ENCODE measurements at places on chromosomes 7 and 10. TPM values are rescaled to one million over a fixed set of nuclear protein-coding genes. Genes with fewer than 3 reads are reported as not detected.

Gene CDNF
- 0.83 TPM for total RNA-seq

Gene ARHGEF5
- under 0.01 TPM for total RNA-seq

Gene TMEM139
- not detected for total RNA-seq

Gene CTNNA3
- 0.83 TPM for total RNA-seq

Gene IL2RA
- total RNA-seq: not detected

Gene DNAJC12
- 2.3 TPM for total RNA-seq

Gene HOXA3
- total RNA-seq: 0.90 TPM

Gene TUBB8
- total RNA-seq: not detected

DNA sequence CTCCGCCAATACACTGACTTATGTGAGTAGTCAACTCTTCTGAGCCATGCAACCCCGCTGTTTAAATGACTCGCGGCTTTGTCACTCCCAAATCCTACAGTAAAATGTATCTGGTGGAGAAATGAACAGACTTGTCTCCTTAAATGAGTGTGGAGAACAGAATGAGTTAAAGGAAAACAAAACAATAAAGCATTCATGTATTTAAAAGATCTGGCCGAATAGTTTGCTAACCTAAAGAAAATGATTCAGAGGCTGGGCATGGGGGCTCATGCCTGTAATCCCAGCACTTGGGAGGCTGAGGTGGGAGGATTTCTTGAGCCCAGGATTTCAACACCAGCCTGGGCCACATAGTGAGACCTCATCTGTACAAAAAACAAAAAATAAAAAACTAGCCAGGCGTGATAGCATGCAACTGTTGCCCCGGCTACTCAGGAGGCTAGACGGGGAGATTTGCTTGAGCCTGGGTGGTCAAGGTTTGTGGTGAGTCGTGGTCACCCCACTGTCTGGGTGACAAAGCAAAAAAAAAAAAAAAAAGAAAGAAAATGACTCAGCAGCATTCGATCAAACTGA is 86.5 kb upstream of the PFKP start:
- peak overlapping the region; percentile 9 for H3K27ac ChIP-seq
- no peaks in the 10 kb centered on the region for H3K27me3 ChIP-seq
- no peaks in the 10 kb centered on the region for H3K36me3 ChIP-seq
- no peak overlapping the region for H3K4me3 ChIP-seq

DNA sequence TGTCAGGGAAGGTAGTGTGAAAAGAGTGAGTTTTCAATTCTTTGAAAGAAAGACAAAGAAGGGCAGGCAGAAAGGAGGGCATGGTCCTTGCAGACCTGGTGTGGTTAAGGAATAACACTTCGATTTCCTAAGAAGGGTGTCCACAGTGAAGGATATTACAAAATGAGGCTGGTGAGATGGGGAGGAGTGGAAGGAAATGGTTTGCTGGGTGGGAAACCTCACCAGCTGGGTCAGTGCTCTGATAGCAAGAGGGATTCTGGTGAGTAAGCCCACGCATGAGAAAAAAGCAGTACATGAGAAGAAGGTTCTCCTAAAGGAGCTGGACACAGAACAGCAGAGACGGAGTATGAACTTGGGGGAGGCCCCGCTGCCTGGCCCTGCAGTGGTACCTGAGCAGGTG is 230.6 kb upstream of the PLXNA4 start:
- no peaks in the 10 kb centered on the region for H3K27me3 ChIP-seq
- no peaks in the 10 kb centered on the region for H3K4me1 ChIP-seq
- no peak overlapping the region for H3K27ac ChIP-seq

DNA sequence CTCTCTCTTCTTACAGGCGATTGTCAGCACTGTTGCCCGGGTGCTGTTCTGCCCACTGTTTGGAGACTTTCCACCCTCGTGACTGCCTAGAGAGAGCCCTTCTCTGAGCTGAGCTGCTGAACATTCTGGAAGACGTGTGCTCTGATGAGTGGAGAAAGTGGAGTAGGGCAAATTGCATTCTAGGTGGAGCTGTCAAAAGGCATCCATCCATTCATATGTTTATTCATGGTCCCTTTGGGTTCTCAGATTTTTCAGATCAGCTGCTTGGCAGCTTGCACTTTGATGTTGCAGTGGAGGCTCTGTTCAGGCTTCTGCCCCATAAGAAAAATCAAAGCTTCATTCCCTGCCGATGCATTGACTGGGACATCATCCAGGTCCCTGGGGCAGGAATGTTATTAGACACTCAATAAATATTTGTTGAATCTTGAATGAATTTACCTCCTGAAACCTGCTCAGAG is 120.7 kb upstream of the EEPD1 start:
- H3K27ac ChIP-seq: no peak overlapping the region
- H3K27me3 ChIP-seq: peaks cover 35% of the 10 kb centered on the region
- DNase-seq: peak; percentile 21
- H3K4me1 ChIP-seq: peaks cover 9% of the 10 kb centered on the region
- no peak overlapping the region for H3K4me3 ChIP-seq
- H3K36me3 ChIP-seq: no peaks in the 10 kb centered on the region

DNA sequence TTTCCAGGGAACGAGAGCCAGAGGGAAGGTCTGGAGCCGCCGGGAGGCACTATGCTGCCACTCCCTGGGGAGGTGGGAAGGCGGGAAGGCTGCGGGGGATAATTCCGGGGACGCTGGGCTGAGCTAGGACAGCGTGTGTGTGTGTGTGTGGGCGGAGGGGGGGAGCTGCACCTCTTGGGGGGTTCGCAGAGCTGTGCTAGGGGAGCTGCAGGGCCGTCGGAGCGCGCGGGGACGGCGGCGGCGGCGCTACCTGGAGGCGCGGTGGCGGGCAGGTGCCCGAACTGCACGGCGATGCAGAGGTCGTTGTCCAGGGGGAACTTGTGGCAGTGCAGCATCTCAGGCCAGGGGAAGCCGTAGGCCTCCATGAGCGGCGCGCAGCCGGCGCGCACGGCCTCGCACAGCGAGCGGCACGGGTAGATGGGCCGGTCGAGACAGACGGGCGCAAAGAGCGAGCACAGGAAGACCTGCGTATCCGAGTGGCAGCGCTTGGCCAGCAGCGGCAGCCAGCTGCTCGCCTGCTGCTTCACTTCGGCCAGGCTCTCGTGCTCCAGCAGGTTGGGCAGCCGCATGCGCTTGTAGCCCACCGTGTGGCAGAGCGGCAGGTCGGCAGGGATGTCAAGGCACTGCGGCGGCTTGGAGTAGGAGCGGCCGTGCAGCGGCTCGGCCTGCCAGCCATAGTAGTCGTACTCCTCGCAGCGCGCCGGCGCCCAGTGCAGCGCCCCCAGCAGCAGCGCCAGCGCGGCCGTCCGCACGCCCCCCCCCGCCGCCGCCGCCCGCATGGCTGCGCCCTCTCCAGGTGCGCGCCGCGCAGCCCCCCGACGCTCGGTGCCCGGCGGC is 526 bp downstream of the SFRP5 start:
- no peaks in the 10 kb centered on the region for H3K36me3 ChIP-seq
- H3K27me3 ChIP-seq: peaks cover 55% of the 10 kb centered on the region
- H3K4me3 ChIP-seq: peak overlapping the region; percentile 19

- no peaks in the 10 kb centered on the region for H3K36me3 ChIP-seq
- no peaks in the 10 kb centered on the region for H3K4me1 ChIP-seq
- peaks cover 57% of the 10 kb centered on the region for H3K27me3 ChIP-seq
These were observed 14.0 kb upstream of the CUX1 start for GRCh38 chr7:101803203-101804087.

GRCh38 chr7:115232041-115232440 is 310.1 kb downstream of the MDFIC start:
- no peak overlapping the region for H3K4me3 ChIP-seq
- H3K27me3 ChIP-seq: no peaks in the 10 kb centered on the region
- no peaks in the 10 kb centered on the region for H3K4me1 ChIP-seq
- H3K36me3 ChIP-seq: no peaks in the 10 kb centered on the region
- DNase-seq: peak; percentile 27

DNA sequence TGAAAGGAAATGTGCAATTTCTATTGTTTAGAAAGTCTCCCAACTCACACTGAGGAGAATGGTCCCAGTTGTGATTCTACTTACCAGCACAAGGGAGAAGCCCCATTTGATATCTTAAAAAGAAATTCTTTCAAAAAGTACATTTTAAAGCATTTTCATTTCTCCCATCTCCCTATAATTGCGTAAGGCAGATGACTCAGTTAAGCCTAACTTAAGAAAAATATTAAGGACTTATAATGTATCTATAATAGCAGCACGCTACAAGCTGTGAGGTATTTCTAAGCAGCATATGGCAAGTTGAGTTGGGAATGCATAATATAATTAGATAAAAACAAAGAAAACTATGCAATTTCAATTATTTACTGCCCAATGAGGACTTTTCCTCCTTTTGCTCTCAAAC is 8.5 kb upstream of the NRCAM start:
- peaks cover 5% of the 10 kb centered on the region for H3K27me3 ChIP-seq
- no peak overlapping the region for H3K4me3 ChIP-seq
- H3K4me1 ChIP-seq: no peaks in the 10 kb centered on the region

DNA sequence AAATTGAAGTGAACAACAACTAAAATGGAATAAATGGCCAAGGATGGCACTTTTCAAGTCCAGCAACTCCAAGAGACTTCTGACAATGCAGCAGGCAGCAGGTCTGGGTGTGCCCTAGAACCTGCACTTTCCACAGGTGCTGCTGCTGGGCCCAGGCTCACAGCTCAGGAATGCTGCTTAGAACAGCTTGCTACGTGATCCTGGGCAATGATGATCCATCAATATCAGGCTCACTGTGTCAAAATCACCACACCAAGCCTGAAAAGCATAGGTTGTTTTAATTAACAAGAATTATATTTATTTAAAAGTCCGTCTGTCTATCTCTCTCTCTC is 148.4 kb downstream of the TNS3 start:
- no peak for DNase-seq
- H3K27ac ChIP-seq: no peak overlapping the region
- H3K4me3 ChIP-seq: no peak overlapping the region
- H3K36me3 ChIP-seq: peaks cover 21% of the 10 kb centered on the region
- H3K4me1 ChIP-seq: 0 out of 2 replicates have a peak, but pooled peaks cover 2% of the 10 kb centered on the region
